ENCODE measurements at places on chromosomes 1 and 21. TPM values are rescaled to one million over a fixed set of nuclear protein-coding genes. Genes with fewer than 3 reads are reported as not detected.

Gene KIF17
- 1.4 TPM for total RNA-seq

Gene FTCD
- total RNA-seq: 0.18 TPM

Gene KCNN3
- total RNA-seq: 0.09 TPM

Gene ALDH4A1
- total RNA-seq: 11.9 TPM

Gene ELAVL4
- total RNA-seq: not detected

Gene ATP6V1G3
- not detected for total RNA-seq

Gene CACHD1
- 1.0 TPM for total RNA-seq

Gene NEK2
- total RNA-seq: 18.2 TPM

Gene A3GALT2
- 0.09 TPM for total RNA-seq

Gene PALMD
- total RNA-seq: 82.1 TPM

Gene PRRX1
- total RNA-seq: 3.6 TPM

Gene ZDHHC18
- 5.3 TPM for total RNA-seq

Gene CFHR5
- total RNA-seq: not detected

Gene ADCY10
- total RNA-seq: under 0.01 TPM

Gene LCE1C
- total RNA-seq: not detected

Gene ATF3
- total RNA-seq: 2.0 TPM

Gene LCE3D
- total RNA-seq: not detected

Gene CFHR3
- not detected for total RNA-seq

Gene C1QA
- not detected for total RNA-seq

Gene CFAP57
- 0.28 TPM for total RNA-seq

Gene ZNF648
- total RNA-seq: not detected

Gene SEC22B
- 25.4 TPM for total RNA-seq

Gene ASPM
- 12.6 TPM for total RNA-seq
